ENCODE measurements at places on chromosomes 2 and 18. TPM values are rescaled to one million over a fixed set of nuclear protein-coding genes. Genes with fewer than 3 reads are reported as not detected.

DNA sequence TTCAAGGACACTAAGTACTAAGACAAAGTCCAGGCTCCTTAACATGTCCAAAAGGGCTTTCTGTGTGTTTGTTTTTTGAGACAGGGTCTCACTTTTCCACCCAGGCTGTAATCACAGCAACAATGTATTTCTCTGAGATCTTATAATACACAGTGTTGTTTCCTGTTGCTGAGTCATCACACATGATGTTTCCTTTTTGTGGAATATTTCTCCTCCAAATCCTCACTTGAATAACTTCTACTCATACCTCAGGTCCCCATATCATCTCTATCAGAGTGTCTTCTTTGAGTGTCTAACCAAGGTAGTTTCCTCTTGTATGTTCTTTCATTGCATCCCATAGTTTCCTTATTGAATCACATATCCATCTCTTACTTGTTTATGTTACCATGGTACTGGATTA lies 632.0 kb upstream of the PIK3C3 start:
- no peak for DNase-seq

AGXT gene
- 0.11 TPM for polyA plus RNA-seq

CEBPZ gene
- 68.9 TPM for polyA plus RNA-seq

DNA sequence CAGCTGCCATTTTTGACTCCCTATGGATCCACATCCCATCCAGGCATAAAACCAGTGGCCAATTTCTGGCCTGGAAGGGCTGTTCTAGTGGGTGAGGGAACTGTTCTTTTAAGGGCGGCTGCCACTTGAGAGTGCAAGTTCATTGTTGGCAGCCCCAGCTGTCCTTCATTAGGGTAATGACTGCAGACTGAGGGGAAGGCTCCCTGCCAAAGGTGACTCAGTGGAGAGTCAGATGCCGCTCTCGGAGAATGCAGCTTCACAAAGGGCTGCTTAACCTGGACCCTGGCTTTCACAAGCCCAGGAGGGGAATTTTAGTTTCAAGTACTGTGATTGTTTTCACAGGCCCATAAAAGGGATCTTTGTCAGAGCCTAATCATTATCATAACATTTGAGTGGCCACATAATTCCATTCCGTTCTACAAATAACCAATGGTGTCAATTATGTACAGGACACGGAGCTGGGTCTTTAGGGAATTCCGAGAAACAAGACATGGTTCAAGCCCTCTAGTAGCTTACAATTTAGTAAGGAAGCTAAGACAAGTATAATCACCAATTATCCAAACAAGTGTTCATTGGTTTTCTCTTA lies 235.7 kb downstream of the CDCA7 start:
- peak; percentile 75 for DNase-seq

DNA sequence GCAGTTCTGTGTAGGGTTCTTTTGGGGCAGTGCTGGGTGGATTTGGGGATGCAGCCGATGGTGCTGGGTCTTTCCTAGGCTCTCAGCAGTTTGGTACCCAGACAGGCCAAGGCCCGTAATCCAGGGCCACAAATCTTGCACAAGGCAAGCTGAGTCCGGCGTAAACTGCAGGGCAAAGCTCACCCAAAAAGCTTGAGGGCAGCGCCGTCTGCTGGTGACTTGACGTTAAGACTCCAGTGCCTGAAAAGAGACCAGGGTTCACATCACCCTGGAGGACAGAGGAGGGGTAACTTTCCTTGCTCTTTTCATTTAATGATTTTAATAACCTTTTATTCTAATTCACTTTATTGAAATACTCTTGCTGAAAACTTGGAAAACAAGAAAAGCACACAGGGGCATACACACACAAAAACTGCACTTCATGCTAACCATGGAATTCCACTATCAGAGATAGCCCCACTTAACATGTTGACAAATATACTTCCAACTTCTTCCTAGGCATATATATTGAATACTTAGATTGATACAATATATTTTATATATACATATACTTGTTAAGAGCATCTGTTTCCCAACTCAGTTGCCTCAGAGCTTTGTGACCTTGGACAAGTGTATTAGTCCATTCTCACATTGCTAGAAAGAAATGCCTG lies 38.9 kb downstream of the CNGA3 start:
- peak; percentile 66 for DNase-seq

DNA sequence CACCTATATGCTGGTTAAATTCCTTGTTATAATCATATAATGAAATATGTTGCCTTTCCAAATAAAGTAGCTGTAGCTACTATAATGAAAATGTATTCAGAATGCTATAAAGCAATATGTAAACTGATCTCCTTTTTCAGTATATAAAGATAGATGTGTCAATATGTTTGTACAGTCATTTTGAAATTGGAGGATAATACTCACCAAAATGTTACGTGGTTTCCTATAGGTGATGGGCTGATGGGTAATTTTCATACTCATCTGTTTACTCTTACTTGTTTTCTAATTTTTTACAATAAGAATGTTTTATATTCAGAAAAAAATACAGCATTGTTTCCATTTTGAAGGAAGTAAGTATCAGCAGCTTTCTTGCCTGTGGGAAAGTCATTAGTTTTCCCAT lies 70.2 kb downstream of the PRKRA start:
- no peak for DNase-seq

OSBPL6 gene
- 36.4 TPM for polyA plus RNA-seq

GAREM2 gene
- polyA plus RNA-seq: 1.4 TPM

DNA sequence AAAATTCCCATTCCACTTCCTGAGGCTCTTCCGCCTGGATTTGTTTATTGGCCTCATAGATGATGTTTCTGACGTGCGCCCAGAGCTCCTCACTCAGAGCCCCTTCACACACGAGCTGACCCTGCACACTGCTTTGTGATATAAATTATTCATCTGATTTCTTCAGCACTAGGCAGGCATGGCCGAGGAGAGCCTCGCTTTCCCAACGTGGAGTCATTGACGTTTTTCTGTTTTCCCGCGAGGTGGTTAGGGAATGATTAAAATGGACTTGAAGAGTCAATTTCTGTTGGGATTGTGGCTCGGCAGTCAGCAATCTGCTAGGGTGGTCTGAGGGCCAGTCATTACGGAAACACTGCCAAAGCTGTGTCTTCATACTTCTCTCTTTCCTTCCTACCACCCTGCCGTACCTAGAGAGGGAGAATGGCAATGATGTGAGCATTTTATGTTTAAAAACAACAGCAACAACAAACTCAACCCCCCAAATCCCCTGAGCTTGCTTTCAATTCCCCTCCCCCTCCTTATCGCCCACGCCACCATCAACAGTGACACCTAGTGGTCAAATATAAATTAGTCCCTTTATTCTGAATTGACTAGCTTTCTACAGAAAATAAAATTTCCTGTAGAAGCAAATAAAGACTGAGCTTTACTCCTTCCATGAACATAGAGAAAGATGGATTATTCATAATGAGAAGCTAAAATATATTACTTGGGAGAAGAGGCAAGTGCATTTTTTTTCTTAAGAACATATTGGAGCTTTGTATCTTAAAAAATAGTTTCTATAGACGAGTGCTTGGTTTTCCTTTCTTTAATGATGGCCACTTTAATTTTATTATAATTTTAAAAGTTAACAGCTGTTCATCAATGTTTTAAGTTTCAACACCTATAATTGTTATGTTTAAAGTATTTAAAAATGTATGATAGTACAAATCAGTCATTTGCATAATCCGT lies 285.1 kb downstream of the MTX2 start:
- DNase-seq: no peak

GRCh38 chr2:12424809-12425208 lies 291.9 kb upstream of the TRIB2 start:
- DNase-seq: no peak

RELCH gene
- polyA plus RNA-seq: 4.4 TPM

- DNase-seq: no peak
These were observed 40.5 kb upstream of the EFHD1 start for GRCh38 chr2:232592772-232593395.

DNA sequence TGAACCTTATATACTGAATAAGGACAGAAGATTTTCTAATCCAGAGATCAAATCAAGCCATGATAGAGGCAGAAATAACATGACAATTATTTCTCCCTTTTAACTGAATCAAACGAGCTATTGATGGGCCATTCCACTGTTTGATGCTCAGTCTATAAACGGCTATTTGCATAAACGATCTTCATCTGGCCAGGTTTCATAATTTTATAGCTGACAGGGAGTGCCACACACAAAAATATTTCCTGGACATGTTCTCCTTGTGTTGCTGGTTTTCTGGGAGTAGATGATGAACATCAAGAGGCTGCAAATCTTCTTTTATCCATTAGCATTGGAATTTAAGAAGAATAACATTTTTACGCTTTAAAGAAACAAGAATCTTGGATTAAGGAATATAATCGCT lies 63.1 kb downstream of the ACVR1C start:
- DNase-seq: no peak

DYNAP gene
- polyA plus RNA-seq: not detected
